Activated T-cell treated with anti-CD3 and anti-CD28 coated beads for 48 hours (primary cell): ENCODE measurements at places on chromosomes 12 and 14.
A peak's percentile ranks its signal among the peaks of the same experiment; 100 is the strongest.

DNA sequence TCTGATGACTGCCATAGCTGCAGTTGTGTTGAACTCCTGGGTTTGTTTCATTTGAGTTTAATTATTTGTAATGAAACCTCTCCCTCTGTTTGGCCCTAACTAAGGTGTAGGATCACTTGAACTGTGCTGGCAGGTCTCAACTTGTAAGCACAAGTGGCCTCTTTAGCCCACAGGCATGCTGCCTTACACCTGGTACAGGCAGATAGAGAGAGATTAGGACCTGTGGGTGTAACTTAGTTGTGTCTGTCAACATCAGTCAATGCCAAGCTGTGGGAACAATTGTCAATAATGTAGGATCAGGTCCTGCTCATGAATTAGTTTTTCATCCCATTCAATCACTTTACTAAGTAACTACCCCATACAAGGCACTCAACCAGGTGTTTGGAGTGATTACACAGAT is 263.0 kb upstream of the G2E3 start:
- DNase-seq, result no peak

DNA sequence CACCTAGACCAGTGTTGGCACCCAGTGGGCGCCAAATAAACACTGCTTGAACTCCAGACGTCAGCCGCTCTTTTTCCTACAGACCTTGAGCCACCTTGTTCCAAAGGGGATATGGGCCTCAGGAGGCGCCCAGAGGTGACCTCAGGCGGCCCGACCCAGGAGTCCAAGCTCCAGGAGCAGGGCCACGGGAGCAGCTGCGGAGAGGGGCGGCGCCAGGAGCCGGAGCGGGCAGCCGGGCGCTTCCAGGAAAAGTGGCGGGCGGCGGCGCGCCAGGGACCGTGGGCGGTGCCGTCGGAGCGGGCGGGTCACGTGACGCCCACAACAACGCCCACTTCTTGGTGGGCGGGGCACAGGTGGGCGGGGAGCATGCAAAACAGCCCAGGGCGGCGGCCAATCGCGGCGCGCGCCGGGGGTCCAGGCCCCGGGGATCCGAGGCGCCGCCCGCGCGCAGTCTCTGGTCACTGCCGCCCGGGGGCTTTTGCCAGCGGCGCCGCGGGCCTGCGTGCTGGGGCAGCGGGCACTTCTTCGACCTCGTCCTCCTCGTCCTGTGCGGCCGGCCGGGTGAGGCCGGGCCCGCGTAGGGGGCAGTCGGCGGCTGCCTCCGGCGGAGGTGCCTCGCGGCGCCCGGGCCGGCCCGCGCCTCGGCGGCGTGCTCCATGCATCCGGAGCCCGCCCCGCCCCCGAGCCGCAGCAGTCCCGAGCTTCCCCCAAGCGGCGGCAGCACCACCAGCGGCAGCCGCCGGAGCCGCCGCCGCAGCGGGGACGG is at the start of gene ORAI1:
Gene ORAI1, plus strand, starts transcription at position 444 of the 766 bp plus-strand sequence.
- peak; percentile 96 for DNase-seq

GRCh38 chr12:80411787-80412186 is 32.2 kb upstream of the PTPRQ start:
- no peak for DNase-seq

- peak; percentile 40 for DNase-seq
Observed at GRCh38 chr12:7219599-7220243, 30.2 kb downstream of the PEX5 start.

DNA sequence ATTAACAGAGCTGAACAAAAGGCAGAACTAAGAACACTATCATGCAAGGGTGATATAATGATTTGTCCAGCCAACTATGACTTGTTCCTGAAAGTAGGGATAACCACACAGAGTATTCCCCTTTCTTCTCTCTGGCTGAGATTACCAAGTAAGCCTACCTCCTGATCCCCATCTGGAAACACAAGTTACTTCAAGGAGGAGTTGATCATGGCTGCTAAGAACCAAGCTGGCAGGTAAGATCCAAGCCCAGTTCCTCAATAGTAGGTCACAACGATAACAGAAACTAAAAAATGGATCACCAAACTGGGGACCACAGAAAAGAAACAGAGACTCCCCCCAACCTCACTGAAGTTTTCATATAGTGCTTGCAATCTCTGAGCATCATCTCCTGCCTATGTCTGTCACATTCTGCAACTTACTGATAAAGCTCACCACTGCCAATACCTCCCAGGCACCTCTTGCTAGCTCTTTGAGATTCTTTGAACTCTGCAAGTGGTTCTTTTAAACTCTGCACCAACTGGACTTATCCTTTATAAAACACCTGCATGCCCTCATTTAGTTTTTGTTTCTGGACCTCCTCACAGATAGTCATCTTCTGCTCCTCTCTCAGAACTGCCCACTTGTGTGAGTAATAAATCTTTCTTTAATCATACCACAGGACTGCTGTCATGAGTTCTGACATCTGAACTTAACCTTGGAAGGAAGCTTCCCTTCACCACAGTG is 76.6 kb downstream of the LRP6 start:
- no peak for DNase-seq

DNA sequence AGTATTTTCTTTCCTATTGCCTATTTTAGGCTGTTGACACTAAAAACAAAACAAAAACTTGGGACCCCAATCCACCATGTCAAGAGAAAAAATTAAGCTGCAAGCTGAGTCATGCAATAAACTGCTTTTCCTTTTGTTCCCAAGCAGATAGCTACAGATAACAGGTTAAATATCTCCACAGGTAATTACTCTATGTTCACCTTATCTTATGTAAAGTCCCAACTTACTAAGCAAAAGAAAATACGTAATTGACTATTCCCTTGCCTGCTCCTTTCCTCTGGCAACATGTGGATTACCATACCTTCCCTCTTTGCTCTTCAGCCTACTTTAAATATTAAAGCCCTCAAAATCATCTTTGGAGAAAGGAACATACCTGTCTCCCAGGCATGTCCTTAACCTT is 19.2 kb upstream of the COX16 start:
- DNase-seq, result no peak

DNA sequence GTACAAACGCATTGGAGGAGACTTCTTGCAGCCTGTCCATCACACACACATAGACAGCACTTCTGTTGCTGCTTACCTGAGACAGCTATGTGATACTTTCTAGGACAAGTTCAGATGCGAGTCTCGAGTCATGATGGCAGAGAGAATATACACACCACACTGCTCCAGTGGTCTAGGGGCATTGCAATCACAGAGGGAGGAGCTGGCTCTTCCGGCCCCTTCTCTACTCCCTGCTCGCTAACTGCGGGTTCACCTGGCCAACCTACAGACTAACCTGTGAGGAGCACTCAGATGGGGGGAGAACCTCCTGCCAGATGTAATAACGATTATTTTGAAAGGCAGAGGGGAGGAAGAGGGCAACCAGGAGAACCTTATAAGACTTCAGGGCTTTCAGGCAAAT is 30.7 kb downstream of the EMP1 start:
- DNase-seq, result no peak

GRCh38 chr12:57491393-57492280 is 3.8 kb downstream of the MARS1 start:
- no peak for DNase-seq

DNA sequence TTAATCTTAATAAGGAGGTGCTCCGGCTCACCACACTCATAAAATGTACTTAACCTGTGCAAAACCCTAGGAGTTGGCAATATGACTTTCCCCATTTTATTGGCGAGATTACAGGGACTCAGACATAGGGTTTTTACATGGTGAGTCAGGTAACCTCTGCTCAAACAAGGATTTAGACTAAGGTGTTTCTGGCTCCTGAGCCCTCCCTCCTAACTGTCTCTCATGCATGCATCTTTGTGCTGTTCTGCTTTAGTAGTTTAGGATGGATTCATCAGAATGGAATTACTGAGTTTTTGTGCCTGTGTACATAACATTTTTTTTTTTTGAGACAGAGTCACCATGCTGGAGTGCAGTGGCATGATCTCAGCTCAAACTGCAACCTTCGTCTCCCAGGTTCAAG is 993.3 kb upstream of the TMEM132C start:
- no peak for DNase-seq

DNA sequence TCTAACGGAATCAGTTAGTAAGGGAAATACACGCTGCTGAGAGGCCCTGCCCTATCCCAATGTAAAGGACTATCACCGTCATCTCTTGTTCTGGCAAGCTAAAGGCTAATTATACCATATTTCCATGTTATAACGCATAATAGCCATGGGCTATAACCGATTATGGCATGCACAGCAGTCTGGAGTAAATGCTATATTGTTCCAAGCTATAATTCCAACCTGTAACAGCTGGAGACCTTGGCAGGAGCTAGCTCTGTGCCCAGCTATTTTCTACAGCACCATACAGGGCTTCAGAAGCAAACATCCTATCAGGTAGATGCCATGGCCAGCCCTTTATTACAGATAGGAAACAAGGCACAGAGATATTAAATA is 26.3 kb downstream of the SYNE3 start:
- no peak for DNase-seq

- DNase-seq, result no peak
Observed at GRCh38 chr14:56040121-56040520, 78.1 kb upstream of the PELI2 start.

DNA sequence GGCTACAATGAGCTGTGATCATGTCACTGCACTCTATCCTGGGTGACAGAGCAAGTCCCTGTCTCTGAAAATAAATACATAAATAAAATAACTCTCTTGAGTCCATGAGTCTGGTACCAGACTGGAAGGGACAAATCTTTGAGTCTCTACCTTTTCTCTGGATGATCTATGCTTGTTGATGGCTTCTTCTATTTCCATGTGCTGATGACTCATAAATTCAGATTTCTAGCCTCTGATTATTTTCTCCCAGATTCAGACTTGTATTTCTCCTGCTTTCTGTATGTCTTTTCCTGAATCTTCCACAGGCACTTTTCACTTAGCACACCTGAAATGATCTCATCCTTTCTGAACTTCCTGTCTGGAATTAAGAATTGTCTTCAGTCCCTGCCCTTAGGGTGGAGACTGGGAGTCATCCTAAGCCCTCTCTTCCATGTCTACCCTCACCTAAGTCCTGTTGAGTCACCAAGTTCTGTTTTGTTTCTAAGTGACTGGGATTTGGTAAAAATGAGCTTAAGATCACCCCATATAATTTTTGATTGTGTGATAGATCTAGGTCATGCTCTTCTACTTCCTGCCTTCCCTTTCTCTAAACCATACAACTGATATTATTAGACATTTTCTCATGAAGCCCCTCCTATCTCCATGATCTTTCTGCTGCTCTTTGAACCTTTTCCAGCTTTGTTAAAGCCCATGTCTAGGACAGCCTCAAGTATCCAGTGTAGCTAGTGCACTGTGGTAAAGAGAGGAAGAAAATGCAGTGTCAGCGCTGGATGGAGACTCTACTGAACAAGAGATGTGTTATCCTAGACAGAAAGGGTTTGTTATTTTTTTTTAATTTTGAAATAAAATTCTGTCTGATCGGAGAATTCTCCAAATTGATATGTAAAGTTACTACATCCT is 13.1 kb downstream of the AKAP6 start:
- no peak for DNase-seq

GRCh38 chr12:131445795-131446194 is 265.1 kb upstream of the SFSWAP start:
- no peak for DNase-seq

DNA sequence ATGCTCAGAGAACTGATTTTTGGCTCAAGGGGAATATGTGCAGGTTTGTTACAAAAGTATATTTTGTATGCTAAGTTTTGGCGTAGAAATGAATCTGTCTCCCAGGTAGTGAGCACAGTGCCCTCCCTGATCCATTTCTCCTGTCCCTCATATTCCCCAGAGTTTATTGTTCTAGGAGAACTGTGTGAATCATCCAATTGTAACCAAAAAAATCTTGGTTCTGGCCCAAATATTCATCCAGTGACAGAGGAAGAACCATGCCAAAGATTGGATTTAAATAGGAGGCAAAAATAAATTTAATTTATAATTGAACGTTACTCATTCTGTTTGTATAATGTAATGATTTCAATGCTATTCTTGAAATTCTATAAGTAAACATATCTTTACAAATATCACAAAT is 4.8 kb downstream of the CATSPERB start:
- no peak for DNase-seq

- no peak for DNase-seq
Observed at GRCh38 chr12:12278899-12279298, 12.1 kb upstream of the LRP6 start.

DNA sequence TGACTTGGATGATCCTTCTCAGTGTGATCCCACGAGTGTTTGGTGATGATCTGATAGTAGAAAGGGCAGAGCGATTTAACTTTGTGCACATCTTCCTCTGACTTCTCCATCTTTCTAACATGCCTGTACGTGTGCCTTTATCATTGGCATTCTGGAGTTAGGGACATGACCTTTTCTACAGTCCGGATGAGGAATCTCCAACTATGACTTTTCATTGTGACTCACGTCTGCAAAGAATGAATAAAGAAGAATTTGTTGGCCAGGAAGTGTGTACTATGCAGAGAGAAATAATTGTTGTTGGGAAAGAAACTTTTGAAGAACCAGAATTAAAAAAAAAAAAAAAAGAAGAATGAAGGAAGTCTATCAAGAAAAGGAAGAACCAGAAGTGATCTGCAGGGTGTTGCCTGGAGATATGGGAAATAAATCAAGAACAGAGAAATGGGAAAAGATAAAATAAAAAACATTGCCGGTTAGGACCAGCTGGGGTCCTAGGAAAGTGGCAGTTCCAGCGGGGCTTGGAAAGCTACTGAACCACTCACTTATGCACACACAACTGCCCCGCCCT is 25.3 kb downstream of the PPFIBP1 start:
- DNase-seq, result no peak

DNA sequence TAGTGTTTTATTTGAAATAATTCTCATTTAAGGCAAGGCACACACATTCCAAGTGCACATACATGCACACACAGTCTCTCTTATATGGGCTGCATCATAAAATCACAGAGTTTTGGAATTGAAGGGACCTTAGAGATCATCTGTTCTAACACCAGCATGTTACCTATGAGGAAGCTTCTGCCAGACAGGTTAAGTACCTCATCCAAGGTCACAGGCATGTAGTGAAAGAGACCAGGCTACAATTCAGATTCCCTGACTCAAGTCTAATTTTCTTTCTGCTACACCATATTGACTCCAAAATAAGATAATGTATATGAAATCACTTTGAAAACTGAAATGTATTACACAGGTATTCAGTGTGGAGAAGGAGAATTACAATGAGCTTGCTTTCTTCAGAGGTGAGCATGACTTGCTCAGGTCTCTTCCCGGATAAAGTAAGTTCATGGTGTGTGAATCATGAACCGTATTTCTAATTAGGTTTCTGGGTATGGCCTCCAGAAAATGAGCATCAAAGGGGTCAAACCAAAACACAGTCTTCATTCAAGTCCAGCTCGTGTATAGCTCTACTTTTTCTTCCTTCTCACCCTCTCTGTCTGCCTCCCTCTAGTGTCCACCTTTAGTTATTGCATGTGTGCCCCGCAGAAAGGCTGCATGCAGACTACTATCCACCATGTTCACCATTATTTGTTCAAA is 411.9 kb downstream of the FUT8 start:
- peak; percentile 25 for DNase-seq
